ENCODE measurements at places on chromosomes 16 and 17.

GRCh38 chr17:76542984-76543383 lies 3.1 kb downstream of the PRCD start:
- DNase-seq = no peak

DNA sequence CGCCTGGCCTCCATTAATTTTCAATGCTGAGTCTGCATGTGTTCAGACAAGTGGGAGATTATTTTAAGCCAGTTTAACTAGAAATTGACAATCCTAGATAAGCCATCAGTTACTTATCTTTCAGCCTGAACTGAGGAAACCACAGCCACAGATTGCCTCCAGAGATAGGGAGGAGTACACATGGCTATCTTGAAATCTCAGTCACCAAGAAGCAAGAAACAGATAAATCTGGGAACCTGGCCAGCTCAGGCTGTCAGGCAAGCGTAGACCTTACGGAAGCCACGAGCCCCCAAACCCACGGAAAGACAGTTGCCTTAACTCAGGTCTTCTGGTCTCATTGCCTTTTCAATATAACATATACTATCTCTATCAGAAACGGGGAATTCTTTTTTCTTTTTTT lies 2.0 kb upstream of the GLG1 start:
- DNase-seq = no peak

GRCh38 chr16:28603381-28604185 lies 6.3 kb downstream of the SULT1A1 start:
- no peak for DNase-seq

GRCh38 chr17:6450926-6451832 lies 6.9 kb downstream of the PIMREG start:
- no peak for DNase-seq

- no peak for DNase-seq
These were observed 20.2 kb downstream of the NGFR start for GRCh38 chr17:49515196-49515770.
